ENCODE measurements at places on chromosomes 7 and 10.

DNA sequence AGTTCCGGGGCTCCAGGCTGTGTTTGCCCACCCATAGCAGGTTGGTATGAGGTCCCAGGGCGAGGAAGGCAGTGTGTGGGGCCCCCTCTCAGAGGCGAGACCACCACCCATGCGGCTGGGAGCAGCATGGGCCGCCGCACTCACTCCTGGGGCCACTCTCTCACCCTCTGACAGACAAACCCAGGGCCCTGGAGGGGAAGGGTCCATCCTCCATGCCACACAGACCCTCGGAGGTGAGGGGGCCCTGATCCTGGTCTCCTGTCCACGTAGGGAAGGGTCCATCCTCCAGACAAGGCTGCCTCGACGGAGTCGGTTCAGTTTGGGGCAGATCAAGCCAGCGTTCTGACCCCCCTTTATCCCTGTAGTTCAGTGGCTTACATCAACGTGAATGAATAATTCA lies 230.8 kb downstream of the ELFN1 start:
- DNase-seq: no peak

GRCh38 chr10:33434933-33435332 lies 100.5 kb upstream of the NRP1 start:
- no peak for DNase-seq

- DNase-seq: no peak
These were observed 136.4 kb downstream of the SDK1 start for GRCh38 chr7:3437467-3437866.

GRCh38 chr10:103493362-103493915 lies at the start of gene NEURL1:
NEURL1 (plus strand) TSS chr10:103493705; CDS start chr10:103494388, 683 bp downstream.
- DNase-seq: peak; percentile 21

GRCh38 chr7:107180378-107180777 lies 11.6 kb downstream of the HBP1 start:
- DNase-seq: peak; percentile 79

DNA sequence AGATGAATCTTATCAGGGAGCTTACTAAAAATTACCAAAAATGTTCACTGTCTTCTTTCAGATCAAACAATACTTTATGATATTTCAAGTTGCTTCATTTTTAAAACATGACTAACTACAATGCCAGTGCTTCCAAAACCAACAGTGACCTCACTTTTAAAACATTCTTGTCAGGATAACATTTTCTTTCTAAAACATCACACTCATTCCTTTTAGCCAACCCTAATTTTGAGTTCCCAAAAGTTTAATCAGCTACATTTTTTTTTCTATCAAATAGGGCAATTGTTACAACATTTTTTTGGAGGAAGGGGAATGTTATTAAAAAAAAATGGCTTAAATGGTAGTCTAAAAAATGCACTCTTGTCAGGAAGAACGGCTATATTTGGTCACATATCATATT lies 37.3 kb downstream of the RTKN2 start:
- no peak for DNase-seq

- DNase-seq: no peak
These were observed 3.5 kb upstream of the LRRC18 start for GRCh38 chr10:48943096-48943495.

DNA sequence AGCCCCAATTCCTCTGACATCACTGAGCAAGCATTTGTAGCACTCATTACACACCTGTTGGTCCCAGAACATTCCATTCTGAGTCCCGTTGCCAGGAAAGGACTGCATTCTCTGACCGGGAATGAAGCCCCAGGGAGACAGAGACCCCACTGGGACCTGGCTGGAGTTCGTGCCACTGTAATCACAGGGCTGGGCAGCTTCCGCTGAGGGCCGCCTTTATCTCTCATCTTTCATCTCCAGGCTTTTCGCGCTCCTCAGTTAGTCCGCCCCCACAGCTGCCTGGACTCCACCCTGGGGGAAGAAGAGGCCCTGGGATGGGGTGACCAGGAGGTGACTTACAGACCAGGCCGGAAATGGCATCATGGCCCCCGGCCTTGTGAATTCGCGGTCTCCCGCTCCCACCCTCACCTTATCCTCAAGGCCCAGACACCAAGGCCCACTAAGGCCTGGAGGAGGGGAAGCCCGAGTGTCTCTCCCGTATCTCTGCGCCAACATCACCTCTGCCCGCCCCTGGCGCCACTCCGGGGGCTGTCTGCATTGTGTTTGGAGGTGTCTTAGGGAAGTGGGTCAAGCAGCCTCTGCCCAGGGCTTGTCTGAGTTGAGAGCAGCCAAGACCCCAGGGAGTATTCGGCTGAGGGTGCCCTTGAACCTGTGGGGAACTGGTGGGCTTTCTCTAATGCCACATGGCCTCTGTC lies 75.4 kb downstream of the PROSER2 start:
- DNase-seq: no peak

DNA sequence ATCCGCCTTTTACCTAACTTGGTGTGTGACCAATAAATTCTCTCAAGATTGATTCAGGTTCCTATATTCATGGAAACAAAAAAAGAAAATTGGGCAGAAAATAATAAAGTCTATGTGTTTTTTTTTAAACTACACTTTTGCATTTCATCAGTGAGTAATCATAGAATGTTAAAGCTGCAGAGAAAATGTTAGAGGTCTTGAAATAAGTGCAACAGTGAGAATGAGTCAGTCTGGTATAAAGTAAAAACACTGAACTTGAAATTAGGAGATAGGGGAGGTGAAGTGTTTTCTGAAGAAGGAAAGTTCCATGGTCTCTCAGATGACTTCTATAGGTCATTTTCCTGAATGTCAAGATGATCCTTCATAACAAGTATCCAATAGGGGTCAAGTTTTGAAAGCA lies 202.6 kb upstream of the NRP1 start:
- DNase-seq: no peak

DNA sequence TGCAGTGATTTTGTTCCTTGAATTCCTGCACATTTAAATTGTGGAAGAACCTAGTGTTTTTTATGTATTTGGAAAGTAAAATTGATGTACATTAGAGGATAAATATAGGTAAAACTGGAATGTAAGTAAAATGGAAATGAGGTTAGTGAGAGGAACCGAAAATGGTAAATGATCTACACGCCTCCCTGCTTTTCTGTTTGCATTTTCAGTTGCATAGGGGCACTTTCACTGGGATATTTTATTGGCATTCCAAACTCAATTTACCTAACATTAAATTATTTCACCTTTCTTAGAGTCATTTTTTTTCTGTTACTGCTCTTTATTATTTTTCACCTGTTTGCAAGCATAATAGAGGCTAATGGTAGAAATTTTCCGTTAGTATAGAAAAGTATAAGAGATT lies 8.0 kb downstream of the CDK13 start:
- no peak for DNase-seq

- no peak for DNase-seq
These were observed 100.8 kb downstream of the DNAJB6 start for GRCh38 chr7:157437519-157438061.

DNA sequence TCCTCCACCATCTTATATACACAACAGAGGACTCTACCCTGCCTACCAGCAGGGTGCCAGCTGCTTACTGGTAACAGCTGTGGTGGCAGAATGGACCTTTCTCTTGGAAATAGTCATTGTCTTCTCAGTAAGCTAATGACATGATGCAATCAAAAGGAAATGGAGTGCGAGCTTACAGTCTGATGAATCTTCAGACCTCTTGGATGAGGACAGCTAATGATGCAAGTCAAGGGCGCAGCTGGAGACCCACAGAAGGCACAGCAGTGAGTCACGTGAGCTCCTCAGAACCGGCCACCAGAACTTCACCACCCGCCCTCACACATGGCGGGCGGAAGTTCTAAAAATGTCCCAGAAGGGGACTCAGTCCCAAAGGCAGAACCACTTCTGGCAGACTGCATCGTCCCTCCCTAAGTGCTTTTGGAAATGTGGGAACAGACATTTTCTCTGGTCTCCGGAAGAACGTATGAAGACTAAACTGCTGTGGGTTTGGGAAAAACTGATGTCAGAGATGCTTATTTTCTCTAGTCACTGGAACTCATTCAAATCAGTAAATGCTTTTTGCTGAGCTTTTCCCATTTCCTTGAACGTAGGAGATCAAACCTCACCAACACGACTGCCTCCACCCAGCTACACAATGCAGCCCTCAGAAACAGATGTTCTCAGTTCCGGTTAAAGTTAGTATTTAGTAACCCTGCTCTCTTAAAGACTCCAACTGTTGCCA lies 96.4 kb downstream of the FAS start:
- no peak for DNase-seq

DNA sequence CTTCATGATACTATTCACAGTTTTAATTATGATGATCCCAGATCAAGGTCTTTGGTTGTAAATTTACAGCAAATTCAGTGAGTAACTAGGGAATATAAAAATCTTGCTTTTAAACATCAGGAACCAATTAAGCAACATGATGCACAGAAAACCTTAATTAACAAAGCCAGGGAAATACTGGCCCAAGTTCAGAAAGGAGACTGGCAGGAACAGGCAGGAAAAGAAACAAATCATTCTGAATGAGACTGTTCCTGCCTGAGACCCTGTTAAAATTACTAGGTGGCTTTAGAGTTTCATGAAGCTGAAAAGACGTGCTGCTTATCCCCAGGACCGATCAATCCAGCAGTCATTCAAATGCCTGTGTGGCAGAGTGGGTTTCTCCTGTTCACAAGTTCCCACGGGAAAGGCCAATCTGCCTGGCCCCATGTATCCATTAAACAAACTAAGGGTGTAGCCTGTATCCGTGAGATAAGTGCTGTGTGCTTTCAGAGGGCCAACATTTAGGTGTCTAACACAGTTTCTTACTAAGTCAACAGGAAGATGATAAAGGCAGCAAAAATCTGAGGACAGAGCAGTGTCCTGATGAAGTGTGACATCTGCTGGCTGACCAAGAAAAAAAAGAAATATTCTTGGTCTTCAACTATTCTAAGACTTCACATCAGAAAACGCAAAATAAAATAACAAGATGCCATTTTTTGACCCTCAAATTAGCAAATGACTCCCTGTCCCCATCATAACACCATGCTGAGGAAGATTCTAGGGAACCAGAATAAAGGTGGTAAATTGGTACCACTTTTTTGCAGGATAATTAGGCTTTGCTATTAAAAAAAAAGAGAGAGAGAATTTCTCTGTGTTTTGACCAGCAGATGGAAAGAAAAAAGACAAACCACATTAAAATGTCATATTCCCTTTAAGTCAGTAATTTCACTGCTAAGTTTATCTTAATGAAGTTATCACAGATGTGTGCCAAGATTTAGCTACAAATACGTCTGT lies 34.2 kb downstream of the PUS7 start:
- no peak for DNase-seq

DNA sequence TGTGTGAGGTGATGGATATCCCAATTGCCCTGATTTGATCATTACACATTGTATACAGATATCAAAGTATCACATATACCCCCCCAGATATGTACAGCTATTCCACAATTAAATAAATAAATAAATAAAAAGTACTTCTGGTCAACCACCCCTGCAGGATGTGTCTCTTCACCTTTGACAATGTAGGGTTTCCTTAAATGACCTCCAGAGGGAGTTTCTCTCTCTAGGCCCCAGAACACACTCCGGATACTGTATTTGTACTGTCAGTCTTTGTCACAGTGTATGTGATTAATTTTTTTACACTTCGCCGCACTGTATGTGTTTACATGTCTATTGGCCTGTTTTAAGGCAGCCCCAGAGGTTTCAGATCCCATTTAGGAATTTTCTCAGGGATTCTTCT lies 123.6 kb downstream of the ADCYAP1R1 start:
- DNase-seq: no peak

DNA sequence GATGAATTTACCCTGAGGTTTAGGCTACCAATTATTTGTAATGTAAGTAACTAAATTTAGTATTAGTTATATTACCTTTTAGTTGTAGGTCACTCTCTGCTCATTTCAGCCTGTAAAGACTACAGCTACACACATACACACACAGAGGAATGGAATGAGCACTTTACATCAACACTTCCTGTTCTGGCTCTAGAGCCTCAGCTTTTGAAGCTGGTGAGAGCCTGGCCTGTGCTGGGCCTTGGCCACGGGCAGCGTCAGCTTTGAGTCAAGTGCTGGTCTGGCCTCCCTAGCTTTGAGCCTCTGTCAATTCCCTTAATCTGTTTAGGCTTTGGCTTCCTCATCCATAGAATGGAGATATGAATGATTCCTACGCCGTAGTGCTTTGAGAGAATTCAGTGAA lies 141.7 kb downstream of the EGFR start:
- DNase-seq: no peak

DNA sequence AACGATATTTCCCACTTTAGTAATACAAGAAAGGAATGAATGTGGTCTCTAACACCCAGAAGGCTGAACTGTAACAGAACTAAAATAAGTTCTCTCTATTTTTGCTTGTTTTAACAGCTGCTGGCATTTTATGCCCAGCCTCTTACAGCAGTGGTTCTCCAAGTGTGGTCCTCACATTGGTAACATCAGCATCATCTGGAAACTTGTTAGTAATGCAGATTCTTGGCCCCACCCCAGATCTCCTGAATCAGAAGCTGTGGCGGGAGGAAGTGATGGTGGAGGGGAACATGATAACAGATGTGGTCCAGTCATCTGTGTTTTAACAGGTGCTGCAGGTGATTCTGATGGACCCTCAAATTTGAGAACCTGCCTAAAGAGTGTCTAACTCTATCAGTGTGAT lies 170.1 kb downstream of the TMEM26 start:
- no peak for DNase-seq

GRCh38 chr7:119783799-119784198 lies 489.2 kb upstream of the KCND2 start:
- DNase-seq: no peak

GRCh38 chr7:131949659-131950058 lies 393.2 kb upstream of the PODXL start:
- DNase-seq: no peak

GRCh38 chr10:68981074-68981473 lies 7.5 kb upstream of the KIFBP start:
- no peak for DNase-seq

DNA sequence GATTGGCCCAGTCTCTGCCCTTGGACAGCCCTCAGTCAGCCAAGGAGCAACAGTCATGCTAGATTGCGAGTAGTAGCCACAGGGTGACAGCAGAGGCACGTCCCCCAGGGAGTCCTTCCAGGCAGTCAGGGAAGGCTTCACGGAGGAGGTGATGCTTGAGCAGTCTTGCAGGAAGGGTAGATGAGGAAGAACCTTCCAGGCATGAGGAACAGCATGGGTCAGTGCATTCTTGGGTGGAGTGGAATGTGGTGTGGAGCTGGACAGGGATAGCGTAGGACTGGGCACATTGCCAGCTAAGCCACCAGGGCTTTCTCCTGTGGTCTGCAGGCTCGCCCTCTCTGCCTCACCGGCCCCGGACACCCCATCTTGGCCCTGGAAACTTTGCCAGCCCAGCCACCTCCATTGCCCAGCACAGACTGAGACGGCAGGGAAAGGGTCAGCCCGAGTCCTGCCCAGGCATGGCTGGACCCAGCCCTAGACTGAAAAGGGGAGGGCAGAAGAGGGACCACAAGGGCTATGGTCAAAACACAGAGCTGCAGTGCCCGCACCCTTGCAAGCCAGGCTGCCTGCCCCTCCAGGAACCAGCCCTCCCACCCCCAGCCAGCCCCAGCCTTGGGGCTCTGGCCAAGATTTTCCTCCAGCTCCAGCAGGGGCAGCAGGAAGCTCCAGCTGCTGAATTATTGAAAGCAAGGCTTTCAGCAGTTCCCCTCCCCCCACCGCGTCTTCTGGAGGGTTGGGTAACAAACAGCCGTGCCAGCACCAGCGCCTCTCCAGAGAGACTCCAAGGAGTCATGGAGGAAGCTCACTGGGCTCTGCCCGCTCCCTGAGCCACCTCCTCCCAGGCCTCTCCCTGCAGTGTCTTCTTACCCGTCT lies 18.7 kb downstream of the SRRM3 start:
- no peak for DNase-seq
